ENCODE measurements at places on chromosomes 16 and 17.

GRCh38 chr17:27743281-27743885 lies 56.9 kb downstream of the NOS2 start:
- DNase-seq, result no peak

DNA sequence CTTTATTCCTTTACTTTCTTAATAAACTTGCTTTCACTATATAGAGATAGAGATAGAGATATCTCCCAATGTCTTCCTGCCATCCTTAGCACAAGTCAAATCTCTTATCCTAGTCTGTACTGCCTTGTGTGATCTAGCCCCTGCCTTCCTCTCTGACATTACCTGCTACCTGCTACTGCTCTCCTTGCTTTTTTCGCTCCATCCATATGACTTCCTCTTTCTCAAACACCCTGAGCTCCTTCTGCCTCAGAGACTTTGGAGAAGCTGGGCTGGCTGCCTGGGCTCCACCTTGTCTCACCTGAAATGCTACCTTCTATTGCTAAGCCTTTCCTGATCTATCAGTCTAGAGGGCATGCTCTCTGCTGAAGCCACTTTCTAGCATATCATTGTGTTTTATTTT lies 24.7 kb upstream of the WSB1 start:
- no peak for DNase-seq

DNA sequence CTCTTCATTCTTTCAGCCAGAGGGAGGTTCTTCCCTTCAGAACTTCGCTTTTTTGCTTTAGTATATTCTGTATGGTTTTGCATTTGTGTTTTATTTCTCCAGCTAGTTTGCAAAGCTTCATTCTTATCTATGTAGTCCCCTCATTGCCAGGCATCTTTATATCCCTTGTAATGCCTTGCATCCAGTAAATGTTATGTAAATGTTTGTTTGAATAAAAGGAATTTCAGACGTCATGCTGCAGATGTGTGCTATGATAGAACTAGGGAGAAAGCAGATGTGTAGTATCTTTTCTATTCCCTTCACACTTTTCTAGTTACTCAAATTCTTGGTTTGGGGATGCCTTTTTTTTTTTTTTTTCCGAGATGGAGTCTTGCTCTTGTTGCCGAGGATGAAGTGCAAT lies 62.6 kb upstream of the RASL10B start:
- DNase-seq, result no peak

DNA sequence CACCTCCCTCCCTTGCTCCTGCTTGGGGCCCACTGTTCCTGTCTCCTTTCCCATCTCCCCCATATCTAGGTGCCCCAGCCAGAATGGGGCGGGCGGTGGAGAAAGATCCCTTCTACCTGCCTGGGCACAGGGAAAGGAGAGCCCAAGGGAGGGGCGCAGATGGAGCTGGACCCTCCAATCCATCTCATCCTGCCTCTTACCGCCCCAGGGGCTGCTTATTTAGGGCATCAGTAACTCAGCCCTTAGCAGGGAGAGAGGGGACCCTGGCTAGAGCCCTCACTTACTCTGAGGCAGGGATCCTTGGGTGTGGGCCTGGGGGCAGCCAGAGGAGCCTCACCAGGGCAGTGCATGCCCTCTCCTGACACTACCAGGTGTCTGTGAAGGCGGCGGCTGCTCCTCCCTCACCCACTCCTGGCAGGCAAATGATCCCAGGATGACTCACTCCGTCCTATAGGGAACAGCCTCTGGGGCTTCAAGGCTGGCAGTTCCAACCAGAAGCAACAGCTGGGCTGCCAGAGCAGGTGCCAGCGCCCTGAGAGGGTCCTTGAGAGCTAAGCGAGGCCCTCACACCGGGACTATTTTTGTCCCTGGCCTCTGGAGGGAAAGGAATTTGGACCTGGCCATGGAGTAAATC lies 16.3 kb upstream of the BCAR1 start:
- peak; percentile 49 for DNase-seq

- no peak for DNase-seq
These were observed 1.4 kb upstream of the KANSL1 start for GRCh38 chr17:46194393-46195216.

GRCh38 chr17:82875407-82875856 lies 35.6 kb upstream of the ZNF750 start:
- peak; percentile 93 for DNase-seq

- peak; percentile 73 for DNase-seq
These were observed 58.6 kb upstream of the TNRC6A start for GRCh38 chr16:24670623-24671454.

DNA sequence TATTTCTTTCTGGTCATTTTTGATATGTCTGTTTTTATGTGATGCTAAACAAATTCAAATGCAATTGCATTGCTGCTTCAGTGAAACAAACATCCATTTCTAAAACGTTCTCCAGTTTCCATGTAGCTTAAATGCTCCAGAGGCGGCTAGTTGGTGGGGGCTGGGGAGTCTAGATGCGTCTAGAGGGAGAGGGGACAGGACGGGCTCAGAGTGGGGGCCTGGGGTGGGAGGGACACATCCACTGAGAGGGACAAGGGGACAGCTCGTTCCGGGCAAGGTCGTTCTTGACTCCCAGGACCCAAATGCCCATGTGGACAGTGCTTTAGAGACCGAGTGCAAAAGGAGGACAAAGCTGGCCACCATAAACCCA lies 102.3 kb downstream of the FOXL1 start:
- no peak for DNase-seq

DNA sequence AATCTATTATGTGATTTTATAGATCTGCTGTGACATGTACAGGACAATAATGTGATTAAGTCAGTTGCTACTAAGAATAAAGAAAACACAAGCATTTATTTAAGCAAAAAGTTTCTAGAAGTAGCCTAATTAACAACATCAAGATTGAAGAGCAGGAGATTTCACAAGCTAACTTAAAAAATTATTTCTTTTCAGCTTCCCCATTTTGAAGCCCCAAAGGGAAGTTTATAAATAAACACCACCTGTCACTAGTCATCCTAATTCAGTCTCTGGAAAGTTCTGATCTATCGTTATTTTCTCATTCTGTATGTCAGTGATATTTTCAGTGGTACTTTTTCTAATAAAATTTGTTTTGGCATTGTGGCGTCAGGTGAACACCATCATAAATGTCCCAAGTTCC lies 8.3 kb downstream of the CAPNS2 start:
- no peak for DNase-seq

GRCh38 chr17:47806026-47806912 lies 15.3 kb downstream of the OSBPL7 start:
- peak; percentile 34 for DNase-seq

- DNase-seq, result no peak
These were observed 285.7 kb upstream of the FOXF1 start for GRCh38 chr16:86224629-86225028.

Measured in trophoblast cell (in vitro differentiated cells and primary cell).